Cortex of kidney (tissue), 1 donor: ENCODE measurements at places on chromosomes 4 and X.

- DNase-seq, result no peak
Observed at GRCh38 chr4:98319021-98319420, 57.8 kb downstream of the RAP1GDS1 start.

DNA sequence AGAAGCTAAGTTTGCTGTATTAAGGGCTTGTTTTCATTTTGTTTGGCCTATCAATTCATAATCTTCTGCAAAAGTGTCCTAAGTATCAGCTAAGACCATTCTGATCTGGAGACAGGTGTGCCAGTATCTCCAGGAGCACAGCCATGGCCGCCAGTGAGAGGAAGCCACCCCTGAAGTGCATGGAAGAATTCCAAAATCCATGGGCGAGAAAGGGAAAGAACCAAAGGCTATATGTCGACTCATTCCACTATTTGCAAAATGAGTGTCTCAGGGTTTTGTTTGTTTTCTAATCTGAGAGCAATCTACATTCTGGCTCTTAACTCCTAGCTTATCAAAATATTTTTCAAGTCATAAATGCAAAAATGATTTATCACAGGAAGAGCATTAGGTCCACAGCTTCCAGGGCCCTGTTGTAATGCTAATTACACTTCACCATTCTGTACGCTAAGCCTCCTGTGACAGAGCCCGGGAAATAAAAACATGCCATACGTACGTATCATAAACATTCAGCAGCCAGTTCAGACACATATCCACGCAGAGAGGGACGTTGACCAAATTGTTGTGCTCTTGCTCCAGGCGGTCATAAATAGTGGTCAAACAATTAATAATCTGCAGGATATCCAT, 137.3 kb upstream of the FTHL17 start:
- no peak for DNase-seq

GRCh38 chrX:130575831-130576389, 174.1 kb downstream of the RBMX2 start:
- no peak for DNase-seq

- no peak for DNase-seq
Observed at GRCh38 chrX:153651540-153652079, 4.6 kb downstream of the DUSP9 start.

DNA sequence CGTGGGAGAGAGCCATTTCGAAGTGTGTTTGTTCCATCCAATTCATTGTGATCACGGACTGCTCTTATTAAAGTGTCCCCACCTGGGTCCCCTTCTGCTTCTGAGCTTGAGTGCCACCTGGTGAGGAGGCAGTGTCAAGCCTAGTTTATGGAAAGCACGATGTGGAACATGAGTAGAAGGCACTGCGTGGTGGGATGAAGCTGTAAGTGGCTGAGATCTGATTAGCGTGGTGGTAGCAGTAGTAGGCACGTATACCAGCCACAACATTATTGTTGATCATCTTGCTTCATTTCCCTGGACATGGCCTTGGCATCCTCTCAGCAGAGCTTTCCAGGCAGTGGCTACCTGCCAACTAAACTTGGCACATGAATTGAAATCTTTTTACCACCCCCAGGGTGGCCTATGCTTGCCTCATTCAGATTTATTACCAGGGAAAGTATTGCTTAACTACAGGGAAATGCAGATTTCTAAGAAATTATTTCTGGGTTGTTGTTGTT, 46.4 kb downstream of the GPAT3 start:
- DNase-seq, result no peak

- DNase-seq, result no peak
Observed at GRCh38 chrX:84182516-84182915, 5.5 kb downstream of the RPS6KA6 start.

DNA sequence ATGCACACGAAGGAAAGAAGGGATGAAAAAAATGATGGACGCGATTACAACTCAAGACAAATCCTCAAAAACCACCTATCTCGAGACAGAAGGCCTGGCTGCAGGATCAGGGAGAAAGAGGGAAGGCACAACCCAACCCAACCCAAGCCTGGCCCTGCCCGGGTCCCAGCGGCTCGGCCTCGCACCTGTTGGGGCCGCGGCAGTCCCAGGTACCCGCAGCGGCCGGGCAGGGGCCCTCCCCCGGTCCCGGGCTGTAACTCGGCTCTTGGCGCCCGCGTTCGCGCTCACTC, 464 bp downstream of the RASGEF1B start:
- peak; percentile 35 for DNase-seq
